ENCODE measurements at places on chromosomes 16 and 17.

- DNase-seq, result no peak
These were observed 13.1 kb downstream of the BCAR1 start for GRCh38 chr16:75238132-75238852.

GRCh38 chr17:36496018-36496789, 9.7 kb downstream of the ZNHIT3 start:
- DNase-seq, result no peak

DNA sequence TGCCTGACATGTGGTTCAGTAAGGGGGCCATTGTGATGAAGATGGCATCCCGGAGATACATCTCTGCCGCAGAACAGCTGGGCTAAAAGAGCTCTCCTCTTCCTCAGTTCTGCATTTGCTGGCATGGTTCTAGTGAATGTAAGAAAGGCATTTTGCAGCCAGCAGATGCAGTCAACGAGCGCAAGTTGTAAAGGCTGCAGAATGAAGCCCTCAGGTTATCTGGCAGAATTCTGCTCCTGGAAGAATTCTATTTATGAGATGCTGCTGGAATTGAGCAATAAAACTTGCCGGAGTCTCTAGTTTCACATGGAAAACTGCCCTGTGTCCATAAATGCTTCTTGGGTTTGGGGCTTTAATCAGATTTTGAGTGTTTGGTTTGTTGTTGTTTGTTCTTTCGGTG, 176.8 kb upstream of the HSBP1 start:
- no peak for DNase-seq

- DNase-seq, result no peak
These were observed 2.2 kb upstream of the MPG start for GRCh38 chr16:75580-76501.

- DNase-seq, result no peak
These were observed 24.0 kb downstream of the METRNL start for GRCh38 chr17:83103200-83103942.

- no peak for DNase-seq
These were observed 51.2 kb downstream of the ABAT start for GRCh38 chr16:8725513-8726178.

DNA sequence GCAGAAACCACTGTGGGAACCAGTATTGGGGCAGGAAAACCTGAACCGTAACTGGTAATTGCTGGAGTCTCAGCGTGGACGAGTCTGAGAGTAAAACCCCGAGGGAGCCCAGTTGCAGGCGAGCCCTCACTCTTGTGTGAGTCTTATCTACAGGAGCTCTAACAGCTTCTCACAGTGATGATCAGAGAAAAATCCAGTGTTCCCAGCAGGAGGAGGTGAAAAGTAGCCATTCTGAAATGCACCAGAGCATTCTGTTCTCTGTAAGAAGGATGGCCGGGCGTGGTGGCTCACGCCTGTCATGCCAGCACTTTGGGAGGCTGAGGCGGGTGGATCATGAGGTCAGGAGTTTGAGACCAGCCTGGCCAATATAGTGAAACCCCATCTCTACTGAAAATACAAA, 161.2 kb downstream of the COPRS start:
- DNase-seq, result no peak

DNA sequence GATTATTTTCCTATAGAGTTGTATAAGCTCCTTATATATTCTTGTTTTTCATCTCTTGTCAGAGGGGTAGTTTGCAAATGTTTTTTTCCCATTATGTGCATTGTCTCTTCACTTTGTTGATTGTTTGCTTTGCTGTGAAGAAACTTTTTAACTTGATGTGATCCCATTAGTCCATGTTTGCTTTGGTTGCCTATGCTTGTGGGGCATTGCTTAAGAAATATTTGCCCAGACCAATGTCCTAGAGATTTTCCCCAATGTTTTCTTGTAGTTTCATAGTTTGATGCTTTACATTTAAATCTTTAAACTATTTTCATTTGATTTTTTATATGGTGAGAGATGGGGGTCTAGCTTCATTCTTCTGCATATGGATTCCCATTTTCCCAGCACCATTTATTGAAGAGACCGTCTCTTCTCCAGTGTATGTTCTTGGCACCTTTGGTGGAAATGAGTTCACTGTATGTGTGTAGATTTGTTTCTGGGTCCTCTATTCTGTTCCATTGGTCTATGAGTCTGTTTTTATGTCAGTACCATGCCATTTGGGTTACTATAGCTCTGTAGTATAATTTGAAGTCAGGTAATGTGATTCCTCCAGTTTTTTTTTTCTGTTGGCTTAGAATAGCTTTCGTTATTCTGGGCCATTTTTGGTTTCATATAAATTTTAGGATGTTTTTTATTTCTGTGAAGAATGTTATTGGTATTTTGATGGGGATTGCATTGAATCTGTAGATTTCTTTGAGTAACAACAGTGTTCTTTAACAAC, 165.8 kb downstream of the ABCA8 start:
- DNase-seq, result no peak

DNA sequence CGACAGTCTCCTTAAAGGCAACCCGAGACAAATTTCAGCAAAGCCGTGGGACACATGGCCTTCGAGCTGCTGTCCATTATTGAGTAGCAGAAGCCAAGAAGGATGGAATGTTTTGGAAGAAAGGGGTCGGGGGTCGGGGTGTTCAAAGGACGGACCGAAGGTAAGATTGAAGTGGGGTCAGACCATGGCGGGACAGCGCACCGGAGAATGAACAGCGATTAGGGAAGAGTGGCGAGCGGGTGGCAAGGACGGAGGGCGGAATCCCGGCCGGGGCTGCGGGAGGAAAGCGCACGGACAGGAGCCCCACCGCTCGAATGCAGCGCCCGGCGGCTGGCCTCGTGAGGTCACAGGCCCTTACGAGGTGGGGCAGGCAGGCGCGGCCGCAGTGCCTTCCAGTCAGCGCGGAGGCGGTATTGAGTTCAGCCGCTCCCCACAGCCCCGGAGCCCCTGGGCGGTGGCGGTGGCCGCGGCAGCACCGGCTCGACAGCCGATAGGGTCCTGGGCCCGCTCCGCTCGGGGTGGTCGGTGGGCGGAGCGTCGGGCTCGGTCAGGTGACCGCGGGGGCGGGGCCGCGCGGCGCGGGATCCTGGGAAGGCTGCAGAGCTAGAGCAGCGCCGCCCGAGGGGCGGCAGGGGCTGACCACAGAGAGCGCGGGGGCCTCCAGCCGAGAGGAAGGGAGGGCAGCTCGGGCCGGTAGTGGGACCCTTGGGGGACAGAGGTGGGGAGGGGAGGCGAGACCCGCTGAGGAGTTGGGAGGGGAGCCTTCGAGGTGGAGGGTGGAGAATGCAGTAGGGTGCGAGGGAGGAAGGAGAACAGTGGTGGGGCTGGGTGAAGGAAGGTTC, at the start of gene EFCAB13:
TSS of gene EFCAB13 (plus strand) at position 574 of the 842 bp plus-strand sequence. CDS start 4,399 bp downstream, outside the sequence.
- peak; percentile 95 for DNase-seq

- DNase-seq, result peak; percentile 24
These were observed 1.5 kb downstream of the DLX3 start for GRCh38 chr17:49993423-49994060.

DNA sequence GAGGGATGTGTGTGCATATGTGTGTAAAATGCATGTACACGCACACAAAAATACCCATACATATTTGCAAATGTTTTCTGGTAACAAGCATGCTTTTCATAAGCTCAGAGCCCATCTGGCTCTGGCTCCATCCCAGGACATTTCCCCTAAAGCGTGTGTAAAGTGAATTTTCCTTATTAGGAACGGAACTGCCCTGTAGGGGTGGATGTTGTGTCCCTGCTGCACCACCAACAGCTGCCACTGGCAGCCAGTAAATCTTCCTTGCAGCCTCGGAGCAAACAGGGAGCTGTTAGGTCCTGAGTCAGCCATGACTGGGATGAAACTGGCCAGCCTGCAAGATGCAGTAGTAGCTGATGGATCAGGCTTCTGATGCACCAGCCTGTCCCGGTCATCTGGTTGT, 393.5 kb downstream of the UTP18 start:
- no peak for DNase-seq

GRCh38 chr17:32227910-32228309, 37.7 kb upstream of the RHBDL3 start:
- DNase-seq, result no peak

- no peak for DNase-seq
These were observed 2.2 kb downstream of the HAGHL start for GRCh38 chr16:728890-729744.

DNA sequence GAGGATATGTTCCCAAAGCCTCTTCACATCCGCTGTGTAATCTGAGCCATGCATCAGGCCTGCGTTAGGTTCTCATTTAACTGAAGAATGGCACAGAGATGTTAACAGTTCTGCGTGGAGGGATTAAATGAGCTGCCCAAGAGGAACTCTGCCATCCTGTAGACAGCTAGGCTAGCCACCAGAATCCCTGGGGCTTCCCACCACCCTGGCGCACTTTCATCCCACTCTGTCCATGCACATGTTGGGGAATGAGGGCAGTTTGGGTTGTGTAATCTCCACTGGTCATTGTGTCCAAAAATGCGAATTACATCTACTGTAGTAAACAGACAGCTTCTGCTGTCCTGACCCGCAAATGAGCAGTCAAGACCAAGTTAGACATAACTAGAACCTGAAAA, 1.0 kb upstream of the GLG1 start:
- DNase-seq, result no peak

GRCh38 chr17:44310609-44311376, 2.4 kb downstream of the RUNDC3A start:
- no peak for DNase-seq

DNA sequence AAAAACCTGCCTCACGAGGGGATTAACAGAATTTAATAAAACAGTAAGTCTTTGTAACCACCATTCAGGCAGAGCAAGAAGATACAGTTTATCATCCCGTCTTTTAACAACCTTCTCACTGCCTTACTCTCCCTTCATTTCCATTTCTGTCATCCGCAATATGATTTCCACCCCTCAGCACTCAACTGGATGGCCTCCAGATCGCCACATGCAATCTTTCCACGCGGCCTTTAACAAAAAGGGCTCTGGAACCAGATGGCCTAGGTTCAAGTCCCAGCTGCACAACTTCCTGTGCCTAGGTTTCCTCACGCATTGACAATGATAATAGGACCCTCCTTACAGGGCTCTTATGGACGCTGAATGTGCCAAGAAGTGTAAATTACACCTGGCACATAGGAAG, 103.6 kb downstream of the GAS7 start:
- no peak for DNase-seq

GRCh38 chr17:61750656-61751055, 112.7 kb downstream of the BRIP1 start:
- DNase-seq, result no peak

DNA sequence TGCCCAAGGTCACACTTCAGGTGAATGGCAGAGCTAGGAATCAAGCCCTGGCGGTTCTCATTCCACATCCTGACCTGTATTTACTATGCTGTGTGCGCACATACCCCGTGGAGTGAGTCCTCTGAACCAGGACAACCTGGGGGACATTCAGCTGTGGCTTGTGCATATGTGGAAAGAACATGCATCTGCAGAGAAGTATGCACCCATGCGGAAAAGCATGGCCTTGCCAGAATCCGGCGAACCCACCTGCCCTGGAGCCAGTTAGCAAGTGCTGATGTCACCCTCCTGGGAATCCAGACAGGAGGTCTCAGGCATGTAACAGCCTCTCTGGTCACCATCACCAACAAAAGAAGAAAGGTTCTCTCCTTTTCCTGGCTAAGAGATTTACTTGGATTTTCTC, 1.9 kb downstream of the RASL10B start:
- DNase-seq, result no peak

DNA sequence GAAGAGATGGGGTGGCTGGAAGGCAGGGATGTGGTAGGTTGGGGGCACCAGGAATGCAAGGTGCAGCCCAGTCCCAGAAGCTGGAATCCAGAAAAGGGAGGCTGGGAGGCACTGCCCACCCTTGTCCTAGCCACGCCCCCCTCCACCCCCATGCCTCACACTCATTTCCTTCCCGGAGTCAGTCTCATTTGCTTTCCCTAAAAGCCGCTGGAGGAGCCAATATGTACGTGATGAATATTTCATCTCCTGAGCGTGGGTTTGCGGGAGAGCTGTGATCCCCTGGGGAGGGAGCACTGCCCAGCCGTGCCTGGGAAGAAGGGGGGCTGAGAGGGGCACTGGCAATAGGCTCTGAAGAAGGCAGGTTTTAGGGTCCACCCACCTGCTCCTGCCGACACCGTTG, 124.5 kb upstream of the LHX1 start:
- DNase-seq, result peak; percentile 3

All from NCI-H2227 treated with DMSO at 0.1 percent for 48 hours (cell line).